ENCODE measurements at places on chromosomes 11 and 22. TPM values are rescaled to one million over a fixed set of nuclear protein-coding genes. Genes with fewer than 3 reads are reported as not detected.

GRCh38 chr11:122802876-122803275 is 35.4 kb upstream of the CRTAM start:
- DNase-seq: no peak

The FIBIN gene
- polyA plus RNA-seq: 19.2 TPM

The GRK3 gene
- 10.4 TPM for polyA plus RNA-seq

DNA sequence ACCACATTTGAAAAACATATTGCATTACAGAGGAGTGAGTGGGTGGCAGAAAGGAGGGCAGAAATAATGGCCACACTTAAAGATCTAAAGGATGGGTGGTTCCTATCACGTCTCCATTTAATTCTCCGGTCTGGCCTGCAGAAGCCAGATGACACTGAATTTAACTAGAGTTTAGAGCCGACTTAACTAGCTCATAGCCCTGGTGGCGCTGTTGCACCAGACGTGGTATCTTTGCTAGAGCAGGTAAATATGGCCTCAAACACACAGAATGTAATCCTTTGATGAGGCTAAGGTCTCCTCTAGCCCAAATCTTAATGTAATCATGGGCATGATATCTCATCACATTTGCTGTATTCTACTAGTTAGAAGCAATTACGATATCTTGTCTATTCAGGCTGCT is 51.5 kb upstream of the GAL start:
- no peak for DNase-seq

DNA sequence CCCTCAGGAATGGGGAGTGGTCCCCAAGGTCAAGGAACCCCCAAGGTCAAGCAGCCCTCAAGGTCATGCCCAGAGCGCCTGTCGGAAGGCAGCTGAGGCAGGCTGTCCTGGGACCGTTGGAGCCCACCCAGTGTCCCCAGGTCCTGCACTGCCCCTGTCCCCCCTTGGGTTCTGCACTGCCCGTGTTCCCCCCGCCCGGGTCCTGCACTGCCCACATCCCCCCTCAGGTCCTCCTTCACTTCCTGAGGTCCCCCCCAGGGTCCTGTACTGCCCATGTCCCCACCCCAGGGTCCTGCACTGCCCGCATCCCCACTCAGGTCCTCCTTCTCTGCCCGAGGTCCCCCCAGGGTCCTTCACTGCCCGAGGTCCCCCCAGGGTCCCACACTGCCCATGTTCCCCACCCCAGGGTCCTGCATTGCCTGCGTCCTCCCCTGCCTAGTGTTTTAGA is 1073.0 kb downstream of the BRD1 start:
- no peak for DNase-seq

The MS4A12 gene
- polyA plus RNA-seq: not detected

The APOA4 gene
- polyA plus RNA-seq: not detected

DNA sequence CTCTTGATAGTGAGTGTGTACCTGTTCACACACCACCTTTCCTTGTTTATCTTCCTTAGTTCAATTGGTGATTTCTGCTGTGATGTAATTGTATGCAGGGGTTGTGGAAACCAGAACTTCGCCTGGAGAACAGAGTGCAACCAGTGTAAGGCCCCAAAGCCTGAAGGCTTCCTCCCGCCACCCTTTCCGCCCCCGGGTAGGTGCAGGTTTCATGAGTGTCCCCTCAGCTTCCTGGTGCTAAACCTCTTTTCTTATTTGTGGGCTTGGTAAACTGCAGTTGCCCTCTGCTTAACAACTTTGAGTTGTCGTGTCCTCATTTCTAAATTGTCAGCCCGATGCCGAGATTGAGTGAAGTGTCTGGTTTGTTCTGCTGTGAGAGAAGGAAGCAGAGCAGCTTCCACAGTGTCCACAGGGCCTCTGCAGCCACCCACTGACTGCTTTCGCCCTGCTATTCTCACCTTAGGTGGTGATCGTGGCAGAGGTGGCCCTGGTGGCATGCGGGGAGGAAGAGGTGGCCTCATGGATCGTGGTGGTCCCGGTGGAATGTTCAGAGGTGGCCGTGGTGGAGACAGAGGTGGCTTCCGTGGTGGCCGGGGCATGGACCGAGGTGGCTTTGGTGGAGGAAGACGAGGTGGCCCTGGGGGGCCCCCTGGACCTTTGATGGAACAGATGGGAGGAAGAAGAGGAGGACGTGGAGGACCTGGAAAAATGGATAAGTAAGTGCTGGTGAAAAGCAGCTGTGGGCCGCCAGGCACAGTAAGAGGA is 7.1 kb upstream of the GAS2L1 start:
- DNase-seq: no peak

- no peak for DNase-seq
Measured at GRCh38 chr11:25943777-25944661, 387.9 kb upstream of the ANO3 start.

Data from right renal cortex interstitium (tissue), 3 donors.